ENCODE measurements at places on chromosomes 16 and 17. TPM values are rescaled to one million over a fixed set of nuclear protein-coding genes. Genes with fewer than 3 reads are reported as not detected.

The PRSS21 gene
- total RNA-seq, result 0.65 TPM

The LGALS9C gene
- not detected for total RNA-seq

The KRT10 gene
- 4.4 TPM for total RNA-seq

The SCIMP gene
- total RNA-seq, result 4.9 TPM

The CTF1 gene
- 1.7 TPM for total RNA-seq

The UBB gene
- total RNA-seq, result 1,195 TPM

The TAT gene
- total RNA-seq, result 0.19 TPM

The MYH8 gene
- not detected for total RNA-seq

The CDH16 gene
- total RNA-seq, result not detected

The ZNF597 gene
- total RNA-seq, result 2.2 TPM

The AP2B1 gene
- total RNA-seq, result 94.3 TPM

The TNK1 gene
- 13.5 TPM for total RNA-seq

The LRRC75A gene
- 1.2 TPM for total RNA-seq

The PPY gene
- total RNA-seq, result not detected

The SOX15 gene
- total RNA-seq, result 0.95 TPM

The CA5A gene
- not detected for total RNA-seq

The LUC7L3 gene
- total RNA-seq, result 47.0 TPM

The KRT14 gene
- total RNA-seq, result 0.56 TPM

The CCL1 gene
- total RNA-seq, result not detected

The SEC14L5 gene
- 0.12 TPM for total RNA-seq

The KRTAP2-2 gene
- not detected for total RNA-seq

The MT1E gene
- total RNA-seq, result 407 TPM
